ENCODE measurements at places on chromosomes 16 and 17.
A peak's percentile ranks its signal among the peaks of the same experiment; 100 is the strongest.

GRCh38 chr17:31580706-31581490 is 189.4 kb downstream of the RAB11FIP4 start:
- no peak for DNase-seq

DNA sequence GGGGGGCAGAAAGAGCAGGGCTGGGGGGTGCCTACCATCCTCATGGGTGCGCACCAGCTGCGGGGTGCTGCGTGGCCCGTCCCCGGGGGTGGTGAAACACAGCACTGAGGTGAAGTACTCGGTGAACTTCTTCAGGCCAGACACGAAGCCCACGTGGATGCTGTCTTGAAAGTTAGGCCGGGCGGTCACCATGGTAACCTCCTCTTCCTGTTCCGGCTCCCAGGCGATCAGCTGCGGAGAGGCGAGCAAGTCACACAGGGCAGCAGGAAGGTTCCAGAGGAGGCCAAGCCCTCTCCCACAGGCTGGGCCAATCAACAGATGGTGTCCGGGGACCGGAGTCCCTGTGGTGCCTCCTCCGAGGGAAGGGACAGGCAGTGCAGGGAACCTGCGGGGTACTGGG is 90.1 kb upstream of the CDC42EP4 start:
- DNase-seq = no peak

GRCh38 chr16:50909831-50910735 is 168.2 kb downstream of the CYLD start:
- no peak for DNase-seq

GRCh38 chr17:32586666-32587065 is 99.9 kb downstream of the CDK5R1 start:
- no peak for DNase-seq

- no peak for DNase-seq
Measured at GRCh38 chr17:55889271-55889670, 138.4 kb downstream of the PCTP start.

GRCh38 chr17:68100000-68100641 is 64.6 kb downstream of the KPNA2 start:
- no peak for DNase-seq

GRCh38 chr17:34485999-34486398 is 93.4 kb upstream of the TMEM132E start:
- no peak for DNase-seq

GRCh38 chr17:50681263-50682200 is 26.2 kb downstream of the ANKRD40 start:
- DNase-seq = no peak

GRCh38 chr16:61555718-61556441 is 480.4 kb downstream of the CDH8 start:
- no peak for DNase-seq

GRCh38 chr16:65600046-65600445 is 478.2 kb upstream of the CDH11 start:
- DNase-seq = no peak

- no peak for DNase-seq
Measured at GRCh38 chr16:20673882-20674683, 23.4 kb downstream of the ACSM1 start.

- no peak for DNase-seq
Measured at GRCh38 chr17:3574231-3574630, 16.6 kb upstream of the TRPV3 start.

DNA sequence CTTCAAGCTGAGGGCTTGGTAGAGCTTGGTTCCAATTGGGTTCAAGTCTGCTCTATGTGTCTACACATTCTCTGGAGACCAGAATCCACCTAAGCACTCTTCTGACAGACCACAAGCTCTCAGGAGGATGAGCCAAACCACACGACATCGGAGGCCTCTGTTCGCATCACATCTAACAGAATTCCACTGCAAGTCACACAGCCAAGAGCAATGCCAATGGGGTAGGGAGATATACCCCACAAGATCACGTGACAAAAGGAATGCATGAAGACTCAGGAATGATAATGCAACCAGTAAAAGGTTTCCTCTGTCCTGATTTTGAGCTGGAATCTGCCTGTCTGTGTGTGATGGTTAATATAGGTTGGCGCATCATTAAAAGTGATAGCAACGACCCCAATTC is 46.6 kb upstream of the RPL38 start:
- DNase-seq = no peak

DNA sequence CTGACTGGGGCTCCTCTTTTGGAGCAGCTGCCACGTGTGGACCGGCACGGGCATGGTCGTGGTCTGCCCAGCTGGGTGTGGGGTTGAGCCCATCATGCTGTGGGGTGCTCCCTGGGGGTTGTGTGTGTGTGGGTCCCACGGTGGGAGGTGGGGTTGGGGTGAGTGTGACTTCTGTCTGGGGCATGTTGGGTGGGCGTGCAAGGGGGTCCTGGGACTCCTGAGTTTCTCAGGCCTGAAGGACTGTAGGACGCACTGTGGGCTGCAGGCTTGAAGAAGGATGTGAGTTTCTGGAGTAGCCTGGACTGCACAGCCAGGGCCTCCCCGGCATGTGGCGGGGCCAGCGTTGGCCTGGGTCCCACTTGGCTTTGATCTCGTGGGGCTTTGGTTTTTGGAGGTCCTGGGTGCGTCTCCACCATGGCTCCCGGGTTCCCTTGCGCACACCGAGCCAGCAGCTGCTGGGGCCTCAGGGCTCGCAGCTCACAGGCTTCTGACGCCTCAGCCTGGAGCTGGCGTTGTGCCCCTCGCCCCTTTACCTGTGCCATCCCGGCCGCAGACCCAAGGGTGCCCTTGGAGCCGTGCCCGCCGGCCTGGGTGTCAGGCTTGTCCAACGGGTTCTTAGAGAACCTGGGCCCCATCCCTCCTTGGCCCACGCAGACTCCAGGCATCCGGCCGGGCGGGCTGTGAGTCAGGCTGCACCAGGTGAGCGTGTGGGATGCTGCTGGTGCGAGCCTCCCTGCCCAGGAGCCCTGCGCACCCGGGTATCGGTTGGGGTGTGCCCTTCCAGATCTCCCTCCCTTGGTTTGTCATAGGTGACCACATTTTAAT is 34.4 kb upstream of the ZNF750 start:
- DNase-seq = no peak

DNA sequence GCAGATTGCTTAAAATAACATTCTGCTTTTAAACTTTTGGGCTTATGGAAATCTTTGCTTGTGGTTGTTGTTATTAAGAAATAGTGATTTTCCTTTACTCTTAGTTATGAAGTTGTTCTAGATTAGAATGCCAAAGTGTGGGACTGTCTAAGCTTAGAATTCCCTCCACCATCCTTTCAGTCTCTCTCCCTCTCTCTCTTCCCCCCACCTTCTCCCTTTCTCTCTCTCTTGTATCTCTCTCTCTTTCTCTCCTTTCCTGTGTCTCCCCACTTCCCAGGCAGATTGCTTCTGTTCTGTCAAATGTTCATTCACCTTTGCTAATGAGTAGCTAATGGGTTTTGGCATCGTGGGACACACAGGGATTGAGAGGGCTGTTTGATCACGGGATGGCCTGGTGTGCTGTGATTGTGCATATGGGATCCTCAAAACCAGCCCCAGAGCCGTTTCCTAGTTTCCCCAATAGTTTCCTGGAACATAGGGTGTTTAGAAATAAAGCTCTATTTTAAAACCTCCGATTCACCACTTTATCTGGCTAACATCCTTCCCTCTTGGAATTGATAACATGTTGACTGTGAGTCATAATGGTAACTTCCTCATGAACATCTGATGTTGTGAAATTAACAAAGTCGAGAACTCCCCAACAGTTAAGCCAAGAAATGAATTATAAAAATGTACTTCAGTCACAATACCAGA is 502.6 kb downstream of the TMEM114 start:
- DNase-seq = no peak

GRCh38 chr16:51820176-51820575 is 669.1 kb upstream of the SALL1 start:
- DNase-seq = no peak

DNA sequence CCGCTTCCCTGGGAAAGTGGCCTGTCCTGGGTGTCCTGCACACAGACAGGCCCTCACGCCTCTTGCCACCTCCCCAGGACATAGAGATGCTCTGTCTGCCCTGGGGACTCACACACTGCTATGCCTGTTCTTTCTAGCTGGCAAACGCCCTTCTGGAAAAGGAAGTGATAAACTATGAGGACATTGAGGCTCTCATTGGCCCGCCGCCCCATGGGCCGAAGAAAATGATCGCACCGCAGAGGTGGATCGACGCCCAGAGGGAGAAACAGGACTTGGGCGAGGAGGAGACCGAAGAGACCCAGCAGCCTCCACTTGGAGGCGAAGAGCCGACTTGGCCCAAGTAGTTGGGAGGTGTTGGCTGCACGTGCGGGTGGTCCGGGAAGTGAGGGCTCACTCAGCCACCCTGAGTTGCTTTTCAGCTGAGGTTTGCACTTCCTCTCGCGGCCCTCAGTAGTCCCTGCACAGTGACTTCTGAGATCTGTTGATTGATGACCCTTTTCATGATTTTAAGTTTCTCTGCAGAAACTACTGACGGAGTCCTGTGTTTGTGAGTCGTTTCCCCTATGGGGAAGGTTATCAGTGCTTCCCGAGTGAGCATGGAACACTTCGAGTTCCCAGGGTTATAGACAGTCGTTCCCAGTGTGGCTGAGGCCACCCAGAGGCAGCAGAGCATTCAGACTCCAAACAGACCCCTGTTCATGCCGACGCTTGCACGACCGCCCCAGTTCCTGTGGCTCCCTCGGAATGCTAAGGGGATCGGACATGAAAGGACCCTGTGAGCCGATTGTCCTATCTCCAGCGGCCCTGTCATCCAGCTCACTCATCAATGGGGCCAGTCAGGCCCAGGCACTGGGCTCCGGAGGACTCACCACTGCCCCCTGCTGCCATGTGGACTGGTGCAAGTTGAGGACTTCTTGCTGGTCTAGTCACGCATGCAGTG is 3.5 kb upstream of the RPL13 start:
- DNase-seq = peak; percentile 80

DNA sequence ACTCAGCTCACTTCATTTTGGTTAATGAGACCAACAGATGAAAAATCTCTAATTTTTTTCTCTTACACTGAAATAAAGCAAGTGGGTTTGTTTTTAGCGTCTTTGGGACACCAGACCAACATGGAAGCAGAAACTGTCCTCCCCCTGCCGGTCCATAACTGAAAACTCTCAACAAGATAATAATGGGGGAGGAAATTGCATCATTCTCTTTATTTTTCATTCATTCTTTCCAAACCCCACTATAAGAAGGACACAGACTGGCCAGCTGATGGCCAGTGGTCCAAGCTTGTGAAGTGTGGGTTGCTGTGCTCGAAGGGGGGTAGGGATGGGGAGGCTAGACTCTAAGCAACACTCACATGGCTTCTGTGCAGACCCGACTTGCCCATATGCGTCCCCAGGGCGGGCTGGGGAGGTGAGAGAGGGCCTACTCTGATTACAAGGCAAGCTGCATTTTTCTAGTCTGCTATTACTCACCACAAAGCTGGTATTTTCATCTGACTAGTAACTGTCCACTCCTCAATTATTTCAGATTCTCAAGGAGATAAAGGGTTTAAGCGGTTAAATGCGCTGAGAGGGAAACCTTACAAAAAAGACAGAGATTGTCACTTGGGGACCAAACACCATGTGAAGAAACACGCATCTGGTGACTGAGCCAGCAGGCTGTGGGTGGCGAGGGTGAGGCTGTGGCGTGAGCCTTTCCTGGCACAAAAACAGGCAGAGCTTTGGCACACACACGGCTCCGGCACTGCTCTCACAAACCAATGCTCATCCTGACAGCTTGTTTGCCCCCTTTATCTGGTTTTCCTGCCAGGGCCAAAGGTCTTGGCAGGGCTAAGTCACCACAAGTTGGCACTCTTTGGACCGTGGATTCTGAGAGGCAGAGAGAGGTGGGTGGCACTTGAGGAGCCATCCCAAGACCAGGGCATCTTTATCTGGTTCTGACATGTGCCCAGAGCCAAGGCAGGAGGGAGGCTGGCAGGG is 38.2 kb downstream of the MARF1 start:
- no peak for DNase-seq

GRCh38 chr16:67694611-67695010 is 24.5 kb downstream of the GFOD2 start:
- no peak for DNase-seq

GRCh38 chr16:19843371-19843770 is 41.3 kb downstream of the GPRC5B start:
- DNase-seq = no peak

- DNase-seq = no peak
Measured at GRCh38 chr16:22862046-22862445, 48.1 kb downstream of the HS3ST2 start.

DNA sequence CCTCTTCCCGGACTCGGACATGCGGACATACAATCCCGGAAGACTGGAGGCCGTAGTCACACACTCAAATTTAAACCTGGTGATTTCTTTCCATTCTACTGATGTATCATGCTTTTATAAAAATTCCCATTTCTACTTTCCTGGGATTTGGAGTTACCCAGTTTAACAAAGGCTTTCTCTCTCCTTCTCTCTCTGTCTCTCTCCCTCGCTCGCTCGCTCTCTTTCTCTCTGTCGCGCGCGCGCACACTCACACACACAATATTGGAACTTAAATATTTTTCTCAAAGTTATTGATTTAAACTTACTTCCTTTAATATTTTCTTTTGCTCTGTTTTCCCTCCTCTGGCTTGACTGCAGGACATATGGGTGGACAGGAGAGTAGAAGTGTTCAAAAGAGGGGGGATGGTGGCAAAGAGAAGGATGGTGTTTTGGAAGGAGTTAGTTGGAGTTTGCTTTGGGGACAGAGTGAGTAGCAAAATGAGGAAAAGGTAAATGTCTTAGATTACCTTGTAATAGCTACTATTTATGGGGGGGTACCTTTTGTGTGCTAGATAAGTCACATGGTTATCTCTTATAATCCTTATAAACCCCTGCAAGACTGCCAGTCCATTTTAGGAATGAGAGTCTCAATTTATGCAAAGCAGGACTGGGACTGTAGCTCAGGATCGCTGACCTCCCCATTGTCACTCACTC is 878 bp upstream of the TRIM25 start:
- no peak for DNase-seq

DNA sequence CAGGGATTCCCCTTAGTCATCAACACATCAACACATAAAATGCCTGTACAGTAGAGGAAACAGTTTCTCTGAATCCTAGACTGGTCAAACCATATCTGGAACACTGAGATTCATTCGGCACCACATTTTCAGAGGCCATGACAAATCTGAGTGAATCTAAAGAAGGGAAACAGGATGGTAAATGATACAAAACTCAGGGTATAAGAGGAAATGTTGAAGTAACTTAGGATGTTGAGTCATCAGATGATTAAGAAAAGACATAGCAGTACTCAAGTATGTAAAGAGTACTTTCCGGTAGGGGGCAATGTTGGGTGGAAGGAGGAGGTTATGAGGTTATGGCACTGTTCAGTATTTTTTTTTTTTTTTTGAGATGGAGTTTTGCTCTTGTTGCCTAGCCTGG is 358.5 kb upstream of the PMFBP1 start:
- DNase-seq = no peak

DNA sequence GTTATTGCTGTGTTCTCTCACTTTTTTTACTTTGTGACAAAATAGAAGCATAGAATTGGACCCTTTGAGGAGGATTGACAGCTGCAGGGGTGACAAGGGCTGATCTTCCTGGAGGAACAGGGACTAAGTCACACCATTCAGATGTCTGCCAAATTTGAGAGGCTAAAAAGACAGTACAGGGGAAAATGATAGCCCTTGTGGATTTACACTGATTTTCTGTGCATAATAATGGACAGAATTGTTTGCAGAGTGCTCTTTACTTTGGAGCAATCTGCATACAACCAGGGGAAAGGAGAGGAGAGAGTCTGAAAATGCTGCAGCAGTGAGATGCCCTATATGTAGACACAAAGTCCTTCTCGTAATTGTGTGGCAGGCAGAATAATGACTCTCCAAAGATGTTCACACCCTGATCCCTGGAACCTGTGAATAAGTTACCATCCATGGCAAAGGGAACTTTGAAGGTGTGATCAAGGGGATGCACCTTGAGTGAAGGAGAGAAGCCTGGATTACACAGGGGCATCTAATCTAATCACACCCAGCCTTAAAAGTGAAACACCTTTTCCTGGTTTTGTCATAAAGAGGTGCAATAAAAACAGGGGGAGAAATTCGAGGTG is 221.4 kb upstream of the CPHXL start:
- no peak for DNase-seq
